ENCODE measurements at places on chromosomes 3 and 15.
A peak's percentile ranks its signal among the peaks of the same experiment; 100 is the strongest.

DNA sequence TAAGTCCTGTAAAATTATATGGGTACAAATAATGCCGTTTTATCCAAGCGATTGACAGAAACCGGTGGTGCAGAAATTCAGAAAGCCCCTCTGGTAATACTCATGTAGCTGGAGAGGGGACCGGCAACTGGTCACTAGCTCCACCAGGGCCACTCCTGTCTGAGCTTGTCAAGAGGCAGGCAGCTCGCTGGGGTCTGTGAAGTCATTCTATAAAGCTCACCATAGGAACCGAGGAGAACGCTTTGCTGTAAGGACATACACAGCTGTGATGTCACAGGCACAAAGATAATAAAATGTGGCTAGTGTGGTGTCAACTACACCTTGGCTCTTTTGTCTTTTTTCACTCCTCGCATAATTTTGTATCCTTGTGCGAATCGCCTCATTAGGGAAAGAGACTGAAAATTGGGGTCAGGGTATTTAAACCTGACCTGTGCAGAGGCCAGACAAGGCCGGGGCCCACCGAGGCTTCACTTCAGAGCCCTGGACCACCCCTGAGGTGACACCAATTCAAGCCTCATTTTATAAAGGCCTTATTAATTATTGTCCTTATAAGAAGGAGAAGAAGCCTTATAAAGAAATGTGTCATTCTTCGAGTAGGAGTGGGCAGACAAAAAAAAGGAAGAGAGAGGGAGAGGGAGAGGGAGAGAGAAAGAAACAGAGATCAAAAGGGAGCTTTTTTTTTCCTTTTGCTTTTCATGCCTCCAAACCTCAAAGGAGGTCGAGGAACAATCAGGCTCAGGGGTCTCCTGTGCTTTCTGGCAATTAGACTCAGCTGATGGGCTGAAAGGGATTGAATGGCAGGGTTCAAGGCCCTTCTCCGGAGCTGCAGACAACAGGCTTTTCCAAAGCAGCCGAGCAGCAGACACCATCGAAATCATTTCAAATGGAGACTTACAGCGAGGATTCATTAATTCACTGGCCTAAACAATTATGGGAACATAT is 813.3 kb upstream of the ARRDC4 start:
- no peak for DNase-seq

DNA sequence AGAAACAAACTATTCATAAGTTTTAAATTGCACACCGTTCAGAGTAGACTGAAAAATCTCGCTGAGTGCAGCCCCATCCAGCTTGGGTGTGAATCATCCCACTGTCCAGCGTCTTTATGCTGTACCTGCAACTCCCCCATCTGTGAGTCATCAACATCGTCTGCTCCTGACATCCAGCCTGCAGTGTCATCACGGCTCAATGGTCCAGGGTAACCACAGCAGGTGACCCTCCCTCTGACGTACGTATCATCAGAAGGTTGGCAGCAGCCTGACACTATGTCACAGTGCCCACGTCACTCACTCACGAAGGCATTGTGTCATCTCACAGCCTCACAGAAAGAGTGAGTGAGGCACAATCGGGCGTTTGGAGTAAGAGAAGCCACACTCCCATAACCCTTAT is 65.2 kb downstream of the TPRA1 start:
- no peak for DNase-seq

DNA sequence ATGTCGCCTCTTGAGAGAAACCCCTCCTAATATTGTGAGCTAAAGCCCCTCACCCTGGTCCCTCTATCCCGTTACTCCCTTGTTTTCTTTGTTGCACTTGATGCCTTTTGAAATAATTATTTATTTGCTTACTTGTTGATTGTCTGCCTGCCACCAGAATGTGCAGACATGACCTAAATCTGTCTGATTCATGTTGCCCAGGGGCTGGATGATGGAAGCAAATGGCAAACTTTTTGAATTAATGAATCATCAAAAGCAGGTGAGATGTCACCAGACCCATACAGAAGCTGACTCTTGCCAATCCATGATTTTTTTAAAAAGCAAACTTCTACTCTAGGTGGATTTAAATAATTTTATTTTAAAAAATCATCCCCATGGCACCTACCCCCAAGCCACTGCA is 49.3 kb downstream of the GRIP2 start:
- no peak for DNase-seq

DNA sequence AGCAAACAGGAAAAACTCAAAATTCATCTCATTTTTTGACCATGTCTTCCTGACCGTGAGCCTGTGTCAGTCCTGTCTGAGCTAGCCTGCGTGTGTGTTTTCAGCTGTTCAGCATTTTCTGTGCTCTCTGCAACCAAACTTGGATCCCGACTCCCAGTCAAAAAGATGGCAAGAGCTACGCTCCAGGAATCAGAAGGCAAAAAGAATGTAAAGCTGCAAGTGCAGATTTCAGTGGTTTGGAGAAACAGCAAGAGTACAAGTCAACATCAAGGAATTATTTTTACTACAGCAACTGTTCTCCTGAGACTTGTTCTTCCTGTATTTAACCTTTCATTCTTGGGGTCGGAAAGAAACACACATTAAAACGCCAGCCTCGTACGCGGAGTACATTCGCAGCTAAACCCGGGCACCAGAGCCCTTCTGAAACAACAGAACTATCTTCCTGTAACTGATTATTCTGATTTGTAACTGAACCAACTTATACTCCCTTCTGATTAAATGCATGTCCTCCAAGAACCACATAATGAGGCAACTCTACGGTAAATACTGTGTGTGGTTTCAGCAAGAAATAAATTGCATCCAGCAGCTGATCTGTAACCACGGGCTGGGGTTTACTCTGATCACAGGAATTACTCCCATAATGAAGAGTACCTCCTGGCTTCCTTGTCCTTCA is 107.4 kb downstream of the LRIG1 start:
- no peak for DNase-seq

DNA sequence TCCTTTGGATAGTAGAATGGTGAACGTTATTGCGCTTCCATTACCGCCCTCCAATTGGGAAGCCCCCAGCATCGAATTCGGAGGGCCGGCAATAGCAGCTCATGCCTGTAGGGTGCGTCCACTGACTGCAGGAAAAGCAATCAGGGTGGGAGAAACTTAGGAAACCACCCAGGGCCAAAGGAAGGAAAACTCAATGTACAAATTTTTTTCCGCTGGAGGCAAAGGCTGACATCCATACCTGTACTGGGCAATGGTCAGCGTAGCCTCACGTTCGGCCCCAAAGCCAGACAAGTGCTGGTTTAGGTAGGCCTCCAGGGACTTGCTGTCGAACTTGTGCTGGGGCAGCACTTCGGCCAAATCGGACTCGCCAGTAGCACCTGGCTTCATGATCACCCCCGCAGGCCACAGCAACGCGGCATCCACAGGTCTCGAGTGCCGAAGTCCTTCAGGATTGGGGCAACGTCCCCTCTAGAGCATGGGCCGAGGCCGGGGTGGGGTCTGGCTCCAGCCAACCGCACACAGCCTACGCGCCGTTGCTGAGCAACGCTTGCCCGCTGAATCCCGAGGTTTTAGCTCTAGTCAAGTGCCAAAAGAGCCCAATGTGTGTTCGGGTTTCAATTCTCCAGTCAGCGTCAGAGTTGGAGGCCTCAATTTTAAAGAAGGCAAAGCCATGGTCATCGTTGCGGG is at the start of gene ACAD11:
Gene ACAD11 (minus strand): TSS at position 445 of the 687 bp plus-strand sequence. CDS start 58 bp downstream, at position 387.
- DNase-seq = no peak

DNA sequence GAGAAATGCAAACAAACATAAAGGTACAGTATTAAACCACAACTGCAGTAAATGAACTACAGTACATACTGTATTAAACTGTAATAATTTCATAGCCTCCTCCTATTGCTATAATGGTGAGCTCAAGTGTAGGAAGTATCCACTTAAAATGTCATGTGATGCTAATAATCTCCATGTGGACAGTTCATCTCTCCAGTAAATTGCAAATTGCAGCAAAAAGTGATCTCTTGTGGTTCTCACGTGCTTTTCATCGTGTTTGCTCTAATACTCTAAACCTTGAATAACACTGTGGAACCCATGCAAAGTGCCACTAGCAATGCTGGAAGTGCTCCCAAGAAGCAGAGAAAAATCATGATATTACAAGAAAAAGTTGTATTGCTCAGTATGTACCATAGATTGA is 9.2 kb upstream of the FNDC3B start:
- no peak for DNase-seq

DNA sequence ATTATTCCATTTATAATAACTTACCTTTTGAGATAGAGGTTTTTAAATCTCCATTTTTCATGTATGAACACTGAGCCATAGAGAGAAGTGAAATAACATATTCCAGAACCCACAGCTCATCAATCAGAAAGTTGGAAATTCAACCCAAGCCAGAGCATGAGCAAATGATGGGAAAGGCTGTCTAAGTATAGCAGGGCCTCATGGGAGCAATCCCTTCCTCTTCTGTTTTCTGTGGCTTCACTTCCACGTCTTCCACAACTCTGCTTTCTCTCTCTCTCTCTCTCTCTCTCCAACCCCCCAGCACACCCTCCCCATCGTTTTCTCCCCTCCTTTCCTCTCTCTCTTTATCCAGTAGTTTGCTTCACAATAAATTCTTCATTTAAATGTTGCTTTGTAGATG is 14.8 kb upstream of the IL1RAP start:
- DNase-seq = no peak

DNA sequence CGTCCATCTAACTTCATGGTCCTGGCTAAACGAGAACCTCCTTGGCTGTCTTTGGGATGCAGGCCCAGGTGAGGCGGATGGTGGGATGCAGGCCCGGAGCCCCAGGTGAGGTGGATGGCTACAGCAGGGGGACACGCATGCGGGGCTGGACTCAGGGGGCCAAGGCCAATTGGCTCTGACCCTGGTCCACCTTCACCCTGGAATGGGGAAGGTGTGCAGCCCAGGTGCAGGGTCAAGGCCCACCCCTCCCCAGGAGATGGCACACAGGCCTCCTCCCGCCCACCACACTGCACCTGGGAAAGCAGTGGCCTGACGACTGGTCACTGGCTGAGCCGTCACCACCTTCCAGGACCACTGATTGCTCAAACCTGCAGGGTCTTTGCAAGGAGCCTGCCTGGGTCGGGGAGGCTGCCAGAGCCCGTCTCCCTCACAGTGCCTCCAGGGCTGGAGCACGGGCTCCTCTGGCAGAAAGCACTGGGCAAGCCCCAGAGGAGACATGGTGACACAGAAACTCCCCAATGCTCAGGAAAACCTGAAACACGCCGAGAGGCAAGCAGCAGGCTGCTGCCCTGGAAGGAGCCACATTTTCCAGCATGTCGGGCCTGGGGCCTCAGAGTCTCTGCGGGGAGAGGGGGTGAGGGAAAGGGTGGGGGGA is 159.6 kb downstream of the LRRK1 start:
- no peak for DNase-seq

- no peak for DNase-seq
Measured at GRCh38 chr3:38018296-38019266, 10.9 kb downstream of the PLCD1 start.

DNA sequence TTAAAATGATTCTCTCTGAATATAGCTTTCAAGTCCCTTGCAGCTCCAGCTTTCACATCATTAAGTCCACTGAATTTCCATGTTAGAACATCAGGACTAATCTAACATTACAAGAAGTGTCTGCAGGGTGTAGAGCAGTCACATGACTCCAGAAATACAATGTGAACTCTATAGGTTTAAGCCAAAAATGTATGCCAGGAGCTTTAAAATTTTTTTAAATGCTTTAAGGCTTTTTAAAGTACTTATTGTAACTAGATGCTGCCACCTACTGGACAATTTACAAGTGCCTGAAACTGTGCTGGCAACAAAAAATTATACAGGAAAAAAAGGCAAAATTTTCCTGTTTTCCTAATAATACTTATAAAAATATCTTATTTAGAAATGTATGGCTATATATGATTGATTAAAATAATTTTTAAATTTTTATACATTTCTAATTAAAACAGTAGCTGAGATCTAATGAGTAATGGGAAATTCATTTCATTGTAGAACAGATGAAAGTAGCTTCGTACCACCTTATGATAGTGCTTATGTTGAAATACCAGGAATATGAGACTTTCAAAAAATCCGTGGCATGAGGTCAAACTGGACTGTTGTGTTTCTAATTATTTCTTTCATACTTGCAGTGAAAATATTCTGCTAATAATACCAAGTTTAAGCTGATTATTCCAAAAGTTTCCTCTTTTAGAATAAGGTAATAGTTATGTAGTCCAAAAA is 25.7 kb downstream of the FSIP1 start:
- peak; percentile 36 for DNase-seq

- no peak for DNase-seq
Measured at GRCh38 chr3:121748680-121749275, 763 bp downstream of the GOLGB1 start.

- DNase-seq = no peak
Measured at GRCh38 chr3:9402410-9403228, 5.2 kb downstream of the SETD5 start.

DNA sequence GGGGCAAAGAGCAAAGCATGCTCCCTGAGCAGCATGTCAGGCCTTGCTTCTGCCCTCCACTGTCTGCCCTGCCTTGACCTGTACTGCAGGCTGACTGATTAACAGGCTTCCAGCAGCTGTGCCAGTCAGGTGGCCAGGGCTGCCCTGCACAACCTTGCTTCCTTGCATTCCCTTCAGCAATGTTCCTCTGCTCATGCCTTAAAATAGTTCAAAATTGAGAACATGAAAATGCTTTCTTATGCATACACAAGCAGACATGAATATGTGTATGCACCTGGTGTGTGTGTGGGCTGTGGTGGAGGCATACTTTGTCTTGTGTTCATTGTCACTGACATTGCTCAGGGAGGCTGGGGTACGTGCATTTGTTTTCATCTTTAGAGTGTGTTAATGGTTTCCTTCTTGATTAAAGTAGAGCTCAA is 1.2 kb upstream of the SLC22A13 start:
- no peak for DNase-seq

- DNase-seq = no peak
Measured at GRCh38 chr3:120604784-120605183, 8.6 kb downstream of the NDUFB4 start.

DNA sequence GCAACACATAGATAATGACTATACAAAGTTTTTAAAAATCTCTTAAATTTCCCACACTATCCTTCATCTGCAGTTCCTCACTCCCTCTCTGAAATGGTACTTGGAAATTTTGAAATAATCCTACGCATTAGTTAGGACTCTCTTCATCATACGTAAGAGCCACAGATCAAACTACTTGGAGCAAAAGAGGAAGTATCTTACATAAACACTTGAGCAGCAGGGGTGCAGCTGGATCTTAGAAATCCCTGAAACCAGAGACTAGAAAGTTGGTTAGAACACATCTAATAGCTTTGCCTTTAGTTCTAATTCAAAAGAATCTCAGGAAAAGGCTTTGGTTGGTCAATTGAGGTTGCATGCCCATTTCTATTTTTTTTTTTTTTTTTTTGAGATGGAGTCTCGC is 38.8 kb upstream of the ZNF445 start:
- DNase-seq = no peak

GRCh38 chr15:64146885-64147681 is 4.4 kb upstream of the SNX22 start:
- DNase-seq = no peak

DNA sequence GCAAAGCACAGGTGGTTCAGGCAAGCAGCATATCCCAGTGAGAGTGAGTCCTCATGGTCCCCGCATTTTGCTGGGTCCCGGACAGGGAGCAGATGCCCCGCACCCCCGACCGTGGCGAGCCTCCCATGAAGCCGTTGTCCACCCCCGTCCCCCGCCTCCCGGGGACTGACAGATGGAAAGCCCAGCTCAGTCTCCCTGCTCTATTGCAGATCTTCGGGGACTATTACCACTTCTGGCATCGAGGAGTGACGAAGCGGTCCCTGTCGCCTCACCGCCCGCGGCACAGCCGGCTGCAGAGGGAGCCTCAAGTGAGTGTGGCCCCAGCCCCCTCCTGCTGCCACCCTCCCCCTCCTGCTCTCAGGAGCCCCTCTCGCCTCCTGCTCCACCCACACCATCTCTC is 7.7 kb downstream of the FURIN start:
- no peak for DNase-seq

Measured in AG04449 (cell line).